Activated naive CD4-positive, alpha-beta T cell treated with anti-CD3 and anti-CD28 coated beads, Interleukin-2, amount 10 ng/mL, durations not matched to agents 5 hours and 36 hours (primary cell): ENCODE measurements at places on chromosomes 11 and 22. TPM values are rescaled to one million over a fixed set of nuclear protein-coding genes. Genes with fewer than 3 reads are reported as not detected.

The SEPTIN3 gene
- 2.1 TPM for total RNA-seq

The APOC3 gene
- not detected for total RNA-seq

The PVALB gene
- total RNA-seq = not detected

The GAL3ST1 gene
- not detected for total RNA-seq

The IL10RA gene
- total RNA-seq = 154 TPM

The ROM1 gene
- total RNA-seq = 1.1 TPM

The RTN3 gene
- total RNA-seq = 59.6 TPM

The SMTNL1 gene
- not detected for total RNA-seq

The SCN2B gene
- total RNA-seq = not detected

The OR51E2 gene
- total RNA-seq = not detected

The P2RY6 gene
- total RNA-seq = not detected

The CRYBB2 gene
- not detected for total RNA-seq
